ENCODE measurements at places on chromosomes 5 and 9. TPM values are rescaled to one million over a fixed set of nuclear protein-coding genes. Genes with fewer than 3 reads are reported as not detected.

Gene IL3
- not detected for total RNA-seq

Gene PCDHB2
- 3.3 TPM for total RNA-seq

Gene NXNL2
- total RNA-seq, result not detected

Gene NUTM2G
- total RNA-seq, result not detected

Gene PCDHGA11
- total RNA-seq, result 5.9 TPM

Gene BHMT2
- total RNA-seq, result 1.3 TPM

Gene PCDHB13
- 2.1 TPM for total RNA-seq

Gene NTNG2
- total RNA-seq, result 2.9 TPM

Gene SCGB3A2
- total RNA-seq, result 665 TPM

Gene SLC36A2
- not detected for total RNA-seq

Gene PCDHGB3
- 2.3 TPM for total RNA-seq

Gene ZNF354C
- 6.8 TPM for total RNA-seq

Gene PCDHB16
- 2.1 TPM for total RNA-seq

Gene DHFR
- 7.3 TPM for total RNA-seq

Gene MLANA
- not detected for total RNA-seq

Gene PCDHA4
- total RNA-seq, result 2.3 TPM

Gene RANBP6
- total RNA-seq, result 6.4 TPM

Gene TMEM252
- not detected for total RNA-seq

Gene SLC1A3
- 22.4 TPM for total RNA-seq

Gene CDK5RAP2
- total RNA-seq, result 41.7 TPM

Gene ARHGEF28
- 18.6 TPM for total RNA-seq

Gene SPINK4
- total RNA-seq, result not detected

Gene CD74
- 3,545 TPM for total RNA-seq

Gene HTR4
- total RNA-seq, result not detected

Gene CSF1R
- 51.8 TPM for total RNA-seq

Gene CCNJL
- total RNA-seq, result 19.7 TPM

Gene PCDHB9
- 2.8 TPM for total RNA-seq

Gene SLC23A1
- 20.1 TPM for total RNA-seq

Gene NDUFB6
- 13.4 TPM for total RNA-seq

Gene FCN2
- total RNA-seq, result not detected

Gene PDE6A
- not detected for total RNA-seq

Gene EQTN
- not detected for total RNA-seq

Gene PLPPR1
- 2.7 TPM for total RNA-seq

Gene HBEGF
- total RNA-seq, result 48.0 TPM

Gene IFNK
- total RNA-seq, result not detected

Gene SOHLH1
- not detected for total RNA-seq

Gene CLIC3
- 42.8 TPM for total RNA-seq

Gene PCDHA10
- total RNA-seq, result 2.1 TPM

Gene TLX3
- total RNA-seq, result not detected

Gene LECT2
- not detected for total RNA-seq

Gene CDH12
- 0.10 TPM for total RNA-seq

Gene SMIM33
- not detected for total RNA-seq

Gene DCAF10
- total RNA-seq, result 25.1 TPM

Gene ADRB2
- 27.5 TPM for total RNA-seq

Gene SUSD1
- total RNA-seq, result 19.3 TPM

Gene LSM11
- total RNA-seq, result 2.9 TPM

Gene IPPK
- total RNA-seq, result 16.6 TPM

Gene HNRNPA0
- 14.5 TPM for total RNA-seq

Gene SLC6A7
- not detected for total RNA-seq

Gene ZFP2
- 0.91 TPM for total RNA-seq

Gene DNAH5
- total RNA-seq, result 12.2 TPM

Gene IFNA21
- not detected for total RNA-seq

Gene HK3
- total RNA-seq, result 106 TPM
